Foreskin keratinocyte (primary cell): ENCODE measurements at places on chromosomes 2 and 18. TPM values are rescaled to one million over a fixed set of nuclear protein-coding genes. Genes with fewer than 3 reads are reported as not detected.

Gene MDH1
- polyA plus RNA-seq: 208 and 249 TPM in 2 replicates

Gene USP40
- polyA plus RNA-seq: 25.0 and 25.7 TPM in 2 replicates

Gene CCDC68
- polyA plus RNA-seq: 0.78 and 1.4 TPM in 2 replicates

Gene HES6
- polyA plus RNA-seq: 5.1 and 5.4 TPM in 2 replicates

Gene DPYSL5
- polyA plus RNA-seq: not detected in 2 replicates

Gene MORN2
- 26.0 and 27.3 TPM in 2 replicates for polyA plus RNA-seq

Gene MALL
- 56.1 and 66.0 TPM in 2 replicates for polyA plus RNA-seq

Gene HRH4
- not detected in 2 replicates for polyA plus RNA-seq

Gene C1QL2
- not detected in 2 replicates for polyA plus RNA-seq

Gene SLC14A1
- polyA plus RNA-seq: 0.01 and 0.21 TPM in 2 replicates

Gene ELMOD3
- 10.8 and 11.2 TPM in 2 replicates for polyA plus RNA-seq

Gene SERPINB7
- polyA plus RNA-seq: 127 and 133 TPM in 2 replicates

Gene RTKN
- polyA plus RNA-seq: 132 and 168 TPM in 2 replicates

Gene UGT1A3
- 0.40 and 0.58 TPM in 2 replicates for polyA plus RNA-seq

Gene XDH
- polyA plus RNA-seq: 6.6 and 7.7 TPM in 2 replicates

Gene GPAT2
- polyA plus RNA-seq: 3.3 and 4.3 TPM in 2 replicates

Gene STEAP3
- 16.5 and 21.0 TPM in 2 replicates for polyA plus RNA-seq

Gene UGT1A10
- 0.13 and 0.35 TPM in 2 replicates for polyA plus RNA-seq

Gene KLF7
- 6.3 and 6.7 TPM in 2 replicates for polyA plus RNA-seq

Gene SCG2
- 0.02 and 0.06 TPM in 2 replicates for polyA plus RNA-seq
